Adrenal gland (tissue), 19 donors: ENCODE measurements at places on chromosomes 2 and 18. TPM values are rescaled to one million over a fixed set of nuclear protein-coding genes. Genes with fewer than 3 reads are reported as not detected.

IL36RN gene
- not detected for total RNA-seq

WDR35 gene
- 10.6 TPM for total RNA-seq

ERFE gene
- total RNA-seq = not detected

ACVR2A gene
- total RNA-seq = 13.5 TPM

IL18R1 gene
- 5.2 TPM for total RNA-seq

DNA sequence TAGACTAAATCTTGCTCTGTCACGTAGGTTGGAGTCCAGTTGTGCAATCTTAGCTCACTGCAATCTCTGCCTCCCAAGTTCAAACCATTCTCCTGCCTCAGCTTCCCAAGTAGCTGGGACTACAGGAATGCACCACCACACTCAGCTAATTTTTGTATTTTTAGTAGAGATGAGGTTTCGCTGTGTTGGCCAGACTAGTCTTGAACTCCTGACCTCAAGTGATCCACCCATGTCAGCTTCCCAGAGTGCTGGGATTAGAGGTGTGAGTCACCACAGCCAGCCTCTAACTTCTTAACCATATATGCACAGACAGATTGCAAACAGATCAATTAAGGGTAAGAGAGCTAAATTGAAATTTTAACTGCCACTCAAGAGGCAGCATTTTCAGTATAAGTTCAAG lies 22.1 kb upstream of the CNGA3 start:
- no peak overlapping the region for H3K4me3 ChIP-seq
- DNase-seq = no peak
- no peaks in the 10 kb centered on the region for H3K36me3 ChIP-seq

GRCh38 chr2:224196810-224197209 lies 157.7 kb upstream of the SERPINE2 start:
- no peak overlapping the region for H3K27ac ChIP-seq
- DNase-seq = no peak
- H3K4me3 ChIP-seq = no peak overlapping the region

- no peak overlapping the region for H3K4me3 ChIP-seq
- H3K27ac ChIP-seq = no peak overlapping the region
- peaks cover 10% of the 10 kb centered on the region for H3K4me1 ChIP-seq
- no peaks in the 10 kb centered on the region for H3K36me3 ChIP-seq
Measured at GRCh38 chr2:27581417-27582128, 1.3 kb upstream of the ZNF512 start.

DNA sequence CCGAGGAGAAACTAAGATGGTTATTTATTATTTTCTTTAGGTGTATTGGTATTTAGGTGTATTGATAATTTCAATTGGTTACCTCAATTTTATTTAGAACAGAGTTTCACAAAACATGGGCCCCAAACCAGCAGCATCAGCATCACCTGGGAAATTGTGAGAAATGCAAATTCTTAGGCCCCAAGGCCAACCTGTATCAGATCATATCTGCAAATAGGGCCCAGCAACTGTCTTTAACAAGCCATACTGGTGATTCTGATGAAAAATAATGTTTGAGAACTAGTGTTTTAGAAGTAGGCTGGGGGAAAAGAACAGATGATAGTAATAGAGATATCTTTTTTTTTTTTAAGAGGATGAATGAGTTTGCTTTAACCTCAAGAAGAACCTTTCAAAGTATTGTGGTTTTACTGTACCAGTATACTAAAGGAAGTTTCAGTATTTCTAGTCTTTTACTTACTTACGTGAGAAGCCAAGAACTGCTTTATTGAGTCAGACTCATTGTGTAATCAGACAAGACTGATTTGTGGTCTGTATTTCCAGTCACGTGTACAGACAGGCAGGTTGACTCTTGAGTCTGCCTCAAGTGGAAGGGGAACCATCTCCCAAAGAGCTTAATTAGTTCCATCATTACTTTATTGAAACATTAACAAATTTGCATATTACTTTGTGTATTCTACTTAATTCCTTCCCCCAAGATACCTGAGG lies 60.4 kb upstream of the GAREM1 start:
- no peaks in the 10 kb centered on the region for H3K4me1 ChIP-seq
- H3K36me3 ChIP-seq = no peaks in the 10 kb centered on the region
- H3K27ac ChIP-seq = no peak overlapping the region
- no peak for DNase-seq

DNA sequence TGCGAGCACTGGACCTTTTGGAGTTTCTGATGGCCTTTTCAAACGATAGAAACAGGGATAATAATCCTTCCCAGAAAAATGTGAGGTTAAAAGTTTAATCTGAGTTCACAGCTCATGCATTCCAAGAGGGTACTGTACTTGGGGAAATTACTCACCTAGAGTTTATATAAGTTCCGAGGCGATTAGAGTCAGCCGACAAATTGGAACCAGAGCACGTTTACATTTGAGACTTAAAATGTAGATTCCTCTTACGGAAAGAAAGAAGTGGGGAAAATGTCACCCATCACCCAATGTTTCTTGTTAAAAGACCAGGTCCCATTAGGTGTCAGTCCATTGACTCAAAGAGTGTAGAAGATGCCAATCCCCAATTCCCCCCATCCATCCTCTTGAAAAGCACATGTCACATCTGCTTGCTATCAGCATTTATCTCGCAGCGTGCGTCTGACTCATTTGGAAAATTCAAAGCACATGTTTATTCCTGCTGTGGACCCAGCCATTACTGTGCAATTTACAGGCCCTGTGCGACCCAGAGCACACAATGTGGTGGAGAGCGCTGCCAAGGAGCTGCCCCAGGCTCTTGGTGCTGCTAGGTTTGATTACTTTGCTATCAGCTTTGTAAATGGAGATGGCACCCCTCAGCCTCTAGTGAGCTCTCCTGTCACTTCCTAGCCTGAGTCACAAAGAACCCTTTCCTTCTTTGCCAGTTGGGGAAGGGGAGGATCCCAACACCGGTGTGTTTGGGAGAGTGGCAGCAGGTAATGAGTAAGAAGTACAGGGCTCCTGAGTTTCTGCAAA lies 104.8 kb downstream of the COLEC12 start:
- no peaks in the 10 kb centered on the region for H3K27me3 ChIP-seq
- H3K4me3 ChIP-seq = no peak overlapping the region
- H3K36me3 ChIP-seq = no peaks in the 10 kb centered on the region
- no peak overlapping the region for H3K27ac ChIP-seq

GRCh38 chr18:48915626-48916425 lies 34.9 kb downstream of the SMAD7 start:
- H3K36me3 ChIP-seq = peaks cover 9% of the 10 kb centered on the region
- peak; percentile 15 for DNase-seq
- H3K4me3 ChIP-seq = no peak overlapping the region
- H3K4me1 ChIP-seq = peaks cover 30% of the 10 kb centered on the region

- no peaks in the 10 kb centered on the region for H3K36me3 ChIP-seq
- H3K4me1 ChIP-seq = no peaks in the 10 kb centered on the region
- no peak overlapping the region for H3K4me3 ChIP-seq
Measured at GRCh38 chr2:220493871-220494525, 866.6 kb downstream of the SLC4A3 start.

DNA sequence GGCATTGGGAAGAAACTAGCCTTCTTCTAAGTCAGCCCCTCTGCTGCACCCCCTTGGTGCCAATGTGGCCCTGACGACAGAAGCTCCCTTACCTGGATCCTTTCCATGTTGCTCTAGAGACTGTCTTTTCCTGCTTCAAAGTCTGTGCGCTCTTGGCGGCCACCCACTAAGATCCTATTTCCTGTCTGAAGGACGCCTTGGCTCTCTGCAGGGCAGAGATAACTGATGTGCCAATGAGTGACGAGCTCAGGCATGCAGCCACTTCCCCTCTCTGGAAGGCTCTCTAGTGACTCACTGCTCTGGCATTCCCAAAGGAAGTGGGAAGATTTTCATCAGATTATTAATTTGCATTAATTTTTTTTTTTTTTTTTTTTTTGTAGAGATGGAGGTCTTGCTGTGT lies 273.5 kb downstream of the CDH20 start:
- no peaks in the 10 kb centered on the region for H3K36me3 ChIP-seq
- H3K27me3 ChIP-seq = no peaks in the 10 kb centered on the region
- H3K4me3 ChIP-seq = peak overlapping the region; percentile 41
- H3K4me1 ChIP-seq = peaks cover 7% of the 10 kb centered on the region
- DNase-seq = peak; percentile 64

DNA sequence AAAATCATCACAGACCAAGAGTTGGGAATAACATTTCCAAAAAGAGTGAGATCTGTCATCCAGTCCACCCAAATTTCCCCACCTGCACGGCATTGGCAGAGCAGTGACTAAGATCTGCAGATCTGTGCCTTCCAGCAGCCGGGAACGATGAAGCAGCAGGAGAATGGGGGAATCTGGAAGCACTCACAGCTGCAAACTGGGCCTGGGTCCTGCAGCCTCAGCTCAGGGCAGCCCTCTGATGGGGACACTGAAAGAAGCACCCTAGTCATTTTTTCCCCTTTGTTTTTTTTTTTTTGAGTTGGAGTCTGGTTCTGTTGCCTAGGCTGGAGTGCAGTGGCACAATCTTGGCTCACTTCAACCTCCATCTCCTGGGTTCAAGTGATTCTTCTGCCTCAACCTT lies 4.4 kb upstream of the SAG start:
- H3K36me3 ChIP-seq = no peaks in the 10 kb centered on the region
- H3K4me1 ChIP-seq = no peaks in the 10 kb centered on the region
- H3K27me3 ChIP-seq = no peaks in the 10 kb centered on the region
- H3K4me3 ChIP-seq = no peak overlapping the region
- no peak overlapping the region for H3K27ac ChIP-seq

DNA sequence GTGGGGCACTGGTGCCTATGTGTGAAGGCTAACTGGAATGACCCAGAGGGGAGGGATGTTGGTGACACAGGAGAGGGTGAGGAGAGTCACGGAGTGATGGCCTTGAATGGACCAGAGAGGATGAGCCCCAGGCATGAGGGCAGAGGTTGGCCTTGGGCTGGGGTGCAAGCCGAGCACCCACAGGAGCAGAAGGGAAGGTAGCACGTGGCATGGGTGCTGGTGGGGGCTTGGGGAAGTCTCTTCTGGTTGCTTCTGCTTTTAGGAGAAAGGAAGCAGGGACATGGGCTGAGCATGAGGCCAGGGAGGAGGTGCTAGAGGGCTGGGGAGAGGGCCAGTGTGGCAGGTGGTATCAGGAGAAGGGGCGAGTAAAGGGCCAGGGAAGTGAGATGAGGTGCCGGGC lies 183.8 kb downstream of the DYSF start:
- H3K4me1 ChIP-seq = peaks cover 10% of the 10 kb centered on the region
- H3K4me3 ChIP-seq = no peak overlapping the region
- H3K36me3 ChIP-seq = no peaks in the 10 kb centered on the region
- no peaks in the 10 kb centered on the region for H3K27me3 ChIP-seq
- DNase-seq = no peak

- H3K4me1 ChIP-seq = no peaks in the 10 kb centered on the region
- no peaks in the 10 kb centered on the region for H3K27me3 ChIP-seq
- H3K36me3 ChIP-seq = no peaks in the 10 kb centered on the region
- no peak for DNase-seq
- no peak overlapping the region for H3K27ac ChIP-seq
- no peak overlapping the region for H3K4me3 ChIP-seq
Measured at GRCh38 chr2:53818854-53819435, 32.1 kb downstream of the ERLEC1 start.

DNA sequence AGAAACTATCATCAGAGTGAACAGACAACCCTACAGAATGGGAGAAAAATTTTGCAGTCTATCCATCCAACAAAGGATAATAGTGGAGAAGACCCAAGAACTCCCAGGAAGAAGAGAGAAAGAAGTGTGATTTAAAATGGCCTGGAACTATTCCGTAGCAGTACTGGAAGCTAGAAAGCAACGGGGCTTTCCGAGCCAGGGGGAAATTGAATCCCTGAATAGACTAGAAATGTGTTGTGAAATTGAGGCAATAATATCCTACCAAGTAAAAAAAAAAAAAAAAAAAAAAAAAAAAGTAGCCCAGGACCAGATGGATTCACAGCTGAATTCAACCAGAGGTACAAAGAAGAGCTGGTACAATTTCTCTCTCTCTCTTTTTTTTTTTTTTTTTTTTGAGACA lies 69.3 kb downstream of the FARP2 start:
- H3K27ac ChIP-seq = no peak overlapping the region
- H3K36me3 ChIP-seq = peaks cover 10% of the 10 kb centered on the region
- no peak for DNase-seq
- H3K4me1 ChIP-seq = no peaks in the 10 kb centered on the region

- no peak overlapping the region for H3K4me3 ChIP-seq
- DNase-seq = no peak
- no peaks in the 10 kb centered on the region for H3K27me3 ChIP-seq
- H3K4me1 ChIP-seq = no peaks in the 10 kb centered on the region
- H3K27ac ChIP-seq = no peak overlapping the region
- no peaks in the 10 kb centered on the region for H3K36me3 ChIP-seq
Measured at GRCh38 chr2:13193900-13194299, 477.2 kb downstream of the TRIB2 start.

GRCh38 chr2:25587361-25587760 lies 86.0 kb downstream of the DTNB start:
- H3K4me3 ChIP-seq = no peak overlapping the region
- no peak overlapping the region for H3K27ac ChIP-seq
- peaks cover 4% of the 10 kb centered on the region for H3K4me1 ChIP-seq
- no peaks in the 10 kb centered on the region for H3K27me3 ChIP-seq

- no peaks in the 10 kb centered on the region for H3K27me3 ChIP-seq
- no peaks in the 10 kb centered on the region for H3K4me1 ChIP-seq
- H3K4me3 ChIP-seq = no peak overlapping the region
Measured at GRCh38 chr2:117360586-117360985, 453.9 kb upstream of the DDX18 start.

GRCh38 chr18:71529703-71530303 lies 1014.3 kb downstream of the CBLN2 start:
- no peak overlapping the region for H3K27ac ChIP-seq
- no peaks in the 10 kb centered on the region for H3K4me1 ChIP-seq
- H3K4me3 ChIP-seq = no peak overlapping the region
- DNase-seq = no peak
- H3K36me3 ChIP-seq = no peaks in the 10 kb centered on the region

DNA sequence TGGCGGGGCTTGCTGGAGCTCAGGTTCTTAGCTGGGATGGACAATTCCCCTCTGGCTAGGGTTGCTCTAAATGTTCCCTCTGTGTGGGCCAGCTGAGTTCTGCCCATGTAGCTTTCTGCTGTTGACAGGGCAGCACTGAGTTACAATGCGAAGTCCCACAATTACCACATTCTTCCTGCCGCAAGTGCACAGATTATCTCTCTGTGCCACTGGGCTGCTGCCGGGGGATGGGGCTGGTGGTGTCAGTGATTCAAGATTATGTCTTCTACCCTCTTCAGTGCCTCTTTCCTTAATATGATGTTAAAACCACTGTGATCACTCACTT lies 708.1 kb downstream of the SLC4A3 start:
- H3K27me3 ChIP-seq = no peaks in the 10 kb centered on the region
- H3K27ac ChIP-seq = no peak overlapping the region
- H3K36me3 ChIP-seq = no peaks in the 10 kb centered on the region
- H3K4me1 ChIP-seq = no peaks in the 10 kb centered on the region
- H3K4me3 ChIP-seq = no peak overlapping the region
- no peak for DNase-seq

- H3K27me3 ChIP-seq = no peaks in the 10 kb centered on the region
- H3K4me1 ChIP-seq = peaks cover 29% of the 10 kb centered on the region
- H3K36me3 ChIP-seq = no peaks in the 10 kb centered on the region
- no peak for DNase-seq
- H3K4me3 ChIP-seq = no peak overlapping the region
Measured at GRCh38 chr2:105881286-105882136, 136.8 kb downstream of the NCK2 start.

GRCh38 chr2:122007577-122007976 lies 252.1 kb downstream of the TSN start:
- no peaks in the 10 kb centered on the region for H3K4me1 ChIP-seq
- H3K36me3 ChIP-seq = no peaks in the 10 kb centered on the region
